Stimulated activated CD8-positive, alpha-beta memory T cell treated with anti-CD3 and anti-CD28 coated beads, Interleukin-7, amount 100 ng/mL, for 24 hours (primary cell): ENCODE measurements at places on chromosomes 3 and 15.

DNA sequence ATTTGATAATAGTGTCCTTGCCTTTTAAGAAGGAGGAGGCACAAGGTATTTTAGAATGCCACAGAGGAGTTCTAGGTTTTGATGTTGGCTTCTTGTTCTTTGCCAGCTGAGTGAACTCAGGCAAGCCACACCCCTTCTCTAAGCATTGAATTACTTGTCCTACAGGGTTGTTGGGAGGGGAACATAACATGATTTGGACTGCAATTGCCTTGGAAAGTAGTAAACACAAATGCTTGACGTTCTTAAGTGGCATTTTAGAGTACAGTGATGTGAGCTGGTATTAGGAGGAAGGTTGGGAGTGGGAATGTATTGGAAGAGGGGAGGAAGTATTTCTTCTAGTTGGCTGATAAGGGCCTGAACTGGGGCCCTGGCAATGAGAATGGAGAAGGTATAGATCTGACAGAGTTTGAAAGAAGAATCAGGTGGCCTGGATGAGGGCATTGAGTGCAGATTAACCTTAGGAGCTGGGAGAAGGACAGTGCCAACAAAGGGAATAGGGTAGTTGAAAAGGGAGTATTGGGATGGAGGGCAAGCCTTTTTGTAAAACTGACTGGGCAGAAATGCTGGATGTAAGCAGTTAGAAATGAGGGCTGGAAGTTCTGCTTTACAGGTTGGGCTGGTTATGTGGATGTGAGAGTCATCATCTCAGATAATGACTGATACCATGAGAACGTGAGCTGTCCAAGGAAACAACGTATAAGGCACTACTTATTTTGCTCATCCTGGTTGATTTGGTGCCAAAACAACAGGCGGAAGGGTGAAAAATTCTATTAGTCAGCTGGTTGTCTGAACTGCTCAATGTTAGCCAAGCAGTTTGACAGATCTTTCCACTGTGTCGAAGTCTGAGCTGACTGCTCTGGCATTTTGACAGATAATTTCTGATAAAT, 16.7 kb downstream of the KAT2B start:
- no peak for DNase-seq

DNA sequence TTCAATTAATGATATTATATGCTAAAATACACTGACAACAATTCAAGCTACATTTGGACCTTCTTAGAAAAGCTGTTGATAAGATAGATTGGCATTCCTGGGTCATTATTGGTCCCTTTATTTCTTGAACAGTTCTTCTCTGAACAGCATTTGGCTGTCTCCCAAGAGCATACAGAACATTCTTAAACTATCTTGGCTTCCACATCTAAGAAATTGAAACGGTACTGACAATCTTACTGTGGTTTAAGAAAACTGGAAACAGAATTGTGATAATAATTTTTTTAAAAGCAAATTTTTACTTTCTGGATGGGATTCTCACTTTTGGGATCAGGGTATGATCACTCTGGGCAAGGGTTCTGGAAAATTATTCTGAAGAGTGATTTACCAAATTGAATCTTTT, 161.7 kb upstream of the ZNF385D start:
- no peak for DNase-seq

DNA sequence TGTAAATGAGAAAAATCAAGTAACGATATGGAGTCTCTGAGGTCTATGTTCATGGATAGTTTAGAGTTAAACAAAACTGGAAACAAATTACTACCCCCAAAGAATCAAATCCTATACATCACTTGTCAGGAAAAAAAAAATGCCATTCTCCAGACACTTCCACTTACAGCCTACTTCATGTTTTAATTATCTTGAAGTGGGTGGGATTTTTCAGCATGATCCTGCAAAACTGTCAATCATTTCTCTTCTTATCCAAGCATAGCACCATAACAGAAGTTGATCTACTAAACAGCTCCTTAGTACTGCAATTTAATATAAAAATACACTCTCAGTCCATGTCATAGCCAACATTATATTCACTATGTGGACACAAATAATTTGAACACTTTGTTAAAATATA, 833.9 kb downstream of the TUSC7 start:
- DNase-seq, result no peak

GRCh38 chr15:78790027-78790426, 21.2 kb downstream of the ADAMTS7 start:
- no peak for DNase-seq

GRCh38 chr15:77702211-77702957, 69.7 kb upstream of the LINGO1 start:
- DNase-seq, result no peak

GRCh38 chr15:67825881-67826716, 790 bp downstream of the SKOR1 start:
- DNase-seq, result no peak

DNA sequence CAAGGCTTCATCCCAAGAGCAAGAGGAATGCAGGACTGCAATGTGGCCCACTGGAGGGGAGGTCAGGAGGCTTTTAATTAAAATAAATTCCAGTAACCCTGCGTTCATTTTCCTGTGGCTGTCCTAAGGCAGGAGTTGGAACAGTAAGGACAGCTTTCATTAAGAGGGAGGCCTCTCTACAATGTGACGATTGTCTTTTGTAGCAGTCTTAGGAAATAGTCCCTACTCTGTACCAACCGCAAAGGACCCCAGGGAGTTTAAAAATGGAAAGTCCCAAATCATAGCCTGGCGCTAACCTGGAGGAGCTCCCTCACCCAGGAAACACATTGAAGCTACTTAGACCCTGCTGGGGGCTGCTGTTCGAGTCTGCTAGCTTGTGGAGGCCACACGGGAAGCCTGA, 62.8 kb downstream of the SYNM start:
- no peak for DNase-seq

GRCh38 chr3:46984591-46985459, 5.4 kb downstream of the NBEAL2 start:
- DNase-seq, result no peak

DNA sequence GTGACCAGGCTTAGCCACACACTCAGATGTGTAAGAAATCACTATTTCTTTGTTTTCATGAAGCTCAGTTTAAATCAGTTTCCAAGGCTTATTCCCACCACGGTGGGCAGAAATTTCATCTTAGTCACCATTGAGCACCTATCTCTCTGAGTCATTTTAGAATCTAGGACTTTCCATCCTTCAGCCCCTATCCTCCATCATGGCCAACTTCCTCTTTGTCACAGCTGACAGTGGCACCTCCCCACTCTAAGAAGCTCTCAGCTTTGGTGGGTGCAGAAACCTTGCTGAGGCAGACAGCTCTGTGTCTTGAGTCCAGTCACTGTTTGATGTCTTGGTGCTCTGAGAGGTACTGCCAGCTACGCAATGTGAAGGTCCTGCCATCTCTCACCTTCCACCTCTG, 32.9 kb downstream of the SNTN start:
- no peak for DNase-seq

DNA sequence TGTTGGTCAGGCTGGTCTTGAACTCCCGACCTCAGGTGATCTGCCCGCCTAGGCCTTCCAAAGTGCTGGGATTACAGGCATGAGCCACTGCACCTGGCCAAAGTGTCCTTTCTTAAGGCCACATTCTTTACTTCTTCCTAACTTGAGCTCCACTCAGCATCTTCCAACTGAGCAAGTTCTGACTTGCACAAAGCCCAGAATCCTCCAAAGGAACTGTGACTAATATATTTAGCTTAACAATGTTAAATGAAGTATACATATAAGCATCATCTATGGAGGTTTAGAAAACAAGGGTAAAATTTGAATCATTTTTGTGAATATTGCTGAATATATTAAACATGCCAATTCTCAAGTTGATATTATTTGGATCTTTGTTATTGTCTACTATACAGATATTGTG, 93.7 kb downstream of the SHQ1 start:
- no peak for DNase-seq

DNA sequence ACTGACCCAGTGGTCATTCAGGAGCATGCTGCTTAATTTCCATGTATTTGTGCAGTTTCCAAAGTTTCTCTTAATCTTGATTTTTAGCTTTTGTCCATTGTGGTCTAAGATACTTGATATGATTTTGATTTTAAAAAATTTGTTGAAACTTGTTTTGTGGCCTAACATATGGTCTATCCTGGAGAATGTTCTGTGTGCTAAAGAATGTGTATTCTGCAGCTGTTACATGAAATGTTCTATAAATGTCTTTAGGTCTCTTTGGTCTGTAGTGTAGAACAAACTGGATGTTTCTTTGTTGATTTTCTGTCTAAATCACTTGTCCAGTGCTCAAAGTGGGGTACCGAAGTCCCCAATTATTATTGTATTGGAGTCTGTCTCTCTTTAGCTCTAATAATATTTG, 17.4 kb downstream of the CEP63 start:
- no peak for DNase-seq

DNA sequence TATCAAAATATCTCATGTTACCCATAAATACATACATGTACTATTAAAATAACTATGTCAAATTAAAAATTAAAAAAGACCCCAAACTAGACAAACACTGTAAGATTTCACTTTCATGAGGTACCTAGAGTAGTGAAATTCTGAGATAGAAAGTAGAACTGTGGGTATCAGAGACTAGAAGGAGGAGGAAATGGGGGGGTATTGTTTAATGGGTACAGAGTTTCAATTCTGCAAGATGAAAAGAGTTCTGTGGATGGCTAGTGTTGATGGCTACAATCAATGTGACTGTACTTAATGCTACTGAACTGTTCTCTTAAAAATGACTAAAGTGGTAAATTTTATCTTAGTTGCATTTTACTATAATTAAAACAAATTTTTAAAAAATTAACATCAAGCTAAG, 36.6 kb downstream of the RFX7 start:
- no peak for DNase-seq
